Neural crest cell (in vitro differentiated cells): ENCODE measurements at places on chromosomes 16 and 17.

GRCh38 chr17:29577385-29578211 is 9.1 kb downstream of the TP53I13 start:
- no peak for DNase-seq

GRCh38 chr17:39640591-39641031 is 3.7 kb downstream of the STARD3 start:
- no peak for DNase-seq

DNA sequence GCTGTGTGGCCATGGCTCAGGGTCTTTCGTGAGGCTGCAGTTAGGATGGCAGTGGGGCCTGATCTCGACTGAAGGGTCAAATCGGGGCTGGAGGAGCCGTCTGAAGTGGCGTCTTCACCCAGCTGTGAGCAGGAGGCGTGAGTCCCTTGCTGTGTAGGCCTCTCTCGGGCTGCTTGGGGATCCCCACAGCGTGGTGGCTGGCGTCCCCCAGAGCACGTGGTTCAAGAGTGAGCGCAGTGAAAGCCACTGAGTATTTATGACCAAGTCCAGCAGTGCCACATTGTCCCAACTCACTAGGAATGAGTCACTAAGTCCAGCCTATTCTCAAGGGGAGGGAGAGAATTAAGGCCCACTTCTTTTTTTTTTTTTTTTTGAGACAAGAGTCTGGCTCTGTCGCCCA is 11.7 kb upstream of the TCF25 start:
- DNase-seq, result no peak

GRCh38 chr16:48999508-48999907 is 282.1 kb downstream of the CBLN1 start:
- DNase-seq, result no peak

GRCh38 chr16:17062676-17063075 is 408.1 kb downstream of the XYLT1 start:
- no peak for DNase-seq
